ENCODE measurements at places on chromosomes 12 and 14.

DNA sequence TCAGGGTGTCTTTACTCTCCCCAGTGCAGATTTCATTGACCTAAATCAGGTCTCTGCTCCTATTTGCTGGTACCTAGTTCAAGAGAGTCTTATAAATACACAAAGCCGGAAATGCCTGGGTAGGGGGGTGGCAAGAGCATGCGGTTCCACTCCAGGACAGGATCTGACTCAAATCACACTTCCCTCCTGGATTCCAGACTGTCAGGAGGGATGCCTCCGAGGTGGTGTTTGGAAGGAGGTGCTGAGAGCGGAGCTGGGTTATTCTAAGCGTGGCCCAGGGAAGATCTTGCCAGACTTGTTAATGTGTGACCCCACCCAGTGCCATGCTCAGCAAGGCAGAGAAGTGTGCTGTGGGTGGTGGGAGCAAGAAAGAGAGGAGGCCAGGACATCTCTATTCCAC lies 49.8 kb downstream of the B4GALNT3 start:
- DNase-seq, result no peak

DNA sequence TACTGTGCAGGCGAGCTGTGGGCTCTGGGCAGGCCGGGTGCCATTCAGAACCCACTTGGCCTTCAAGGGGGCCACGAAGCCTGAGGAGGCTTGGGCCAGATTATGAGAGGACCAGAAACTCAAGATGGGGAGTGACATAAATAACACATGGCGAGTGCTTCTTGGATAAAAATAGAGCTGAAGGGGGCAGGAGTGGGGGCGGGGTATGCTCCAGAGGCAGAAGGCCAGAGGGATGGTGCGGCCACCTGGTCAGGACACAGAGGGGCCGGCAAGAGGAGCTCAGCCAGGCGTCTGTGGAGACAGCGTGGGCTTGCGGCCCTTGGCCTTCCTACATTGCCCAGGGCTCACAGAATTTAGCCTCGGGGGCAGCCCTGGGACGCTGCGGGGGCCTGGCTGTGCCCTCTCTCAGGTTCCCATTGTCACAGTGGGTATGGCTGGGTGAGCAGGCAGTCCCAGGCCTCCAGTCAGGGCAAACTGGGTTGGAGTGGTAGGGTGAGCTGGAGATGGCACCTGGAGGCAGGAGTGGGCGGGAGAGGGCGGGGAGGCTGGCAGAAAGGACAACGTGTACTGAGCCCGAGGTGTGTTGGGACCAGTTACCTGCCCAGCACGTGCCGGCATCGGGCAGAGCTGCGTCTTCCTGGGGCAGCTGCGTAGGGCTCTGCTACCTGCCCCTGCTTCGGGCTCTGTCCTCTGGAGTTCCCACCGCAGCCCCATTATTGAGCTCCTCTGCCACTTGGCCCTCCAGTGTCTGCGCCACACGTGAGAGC lies 7.4 kb upstream of the SLC25A29 start:
- no peak for DNase-seq

DNA sequence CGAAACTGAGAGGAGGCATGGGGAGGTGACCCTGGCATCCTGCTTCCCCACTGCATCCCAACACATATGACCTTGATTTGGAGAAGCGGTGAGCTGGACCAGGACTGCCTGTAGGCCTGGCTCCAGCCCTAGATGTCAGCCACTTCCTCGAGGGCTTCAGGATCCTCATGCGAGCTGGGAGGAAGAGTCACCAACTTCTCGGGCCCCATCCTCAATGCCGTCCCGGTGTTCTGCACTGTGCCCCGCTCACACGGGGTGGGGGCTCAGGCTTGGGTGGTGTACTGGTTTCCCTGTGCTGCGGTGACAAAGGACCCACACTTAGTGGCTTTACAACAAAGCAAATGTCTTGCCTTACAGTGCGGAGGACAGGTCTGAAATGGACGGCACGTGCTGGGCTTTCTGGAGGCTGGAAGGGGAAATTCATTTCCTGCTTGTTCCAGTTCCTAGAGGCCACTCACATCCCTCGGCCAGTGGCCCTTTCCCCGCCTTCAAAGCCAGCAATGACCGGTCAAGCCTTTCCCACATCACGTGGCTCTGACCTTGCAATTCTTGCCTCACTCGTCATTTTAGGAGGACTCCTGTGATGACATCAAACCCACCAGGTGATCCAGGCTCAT lies 298.1 kb upstream of the RTL1 start:
- no peak for DNase-seq

DNA sequence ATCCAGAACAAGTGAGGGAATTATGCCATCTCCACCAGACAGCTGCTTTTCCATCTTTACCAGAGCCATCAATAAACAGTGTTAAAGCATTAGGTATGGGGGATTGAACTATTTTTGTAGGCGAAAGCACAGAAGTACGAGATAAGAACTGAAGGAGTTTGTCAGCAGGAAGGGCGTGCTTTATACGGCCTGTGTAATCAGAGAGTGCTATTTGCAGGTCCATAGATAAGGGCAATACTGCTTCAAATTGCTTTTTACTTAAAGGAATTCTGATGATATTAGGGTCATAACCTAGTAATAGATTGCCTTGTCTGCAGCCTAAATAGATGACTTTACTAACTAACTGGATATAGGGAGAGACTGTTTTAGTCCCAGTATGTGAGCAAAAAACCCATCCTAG lies 20.3 kb upstream of the CLEC4E start:
- DNase-seq, result no peak

GRCh38 chr12:106248846-106249371 lies 1.1 kb upstream of the CKAP4 start:
- DNase-seq, result no peak

All from astrocyte of the cerebellum (primary cell).